ENCODE measurements at places on chromosomes 1 and 21. TPM values are rescaled to one million over a fixed set of nuclear protein-coding genes. Genes with fewer than 3 reads are reported as not detected.

ETV3L gene
- not detected for total RNA-seq

OPRD1 gene
- not detected for total RNA-seq

CYP4A11 gene
- total RNA-seq, result not detected

RGS8 gene
- total RNA-seq, result not detected

CAPN9 gene
- total RNA-seq, result not detected

KRTAP19-3 gene
- total RNA-seq, result not detected

LCE1F gene
- not detected for total RNA-seq

CFHR4 gene
- total RNA-seq, result not detected

LCE2C gene
- not detected for total RNA-seq

INKA2 gene
- total RNA-seq, result 0.36 TPM

NBPF10 gene
- 1.9 TPM for total RNA-seq

DDX20 gene
- total RNA-seq, result 35.9 TPM

LRRC53 gene
- not detected for total RNA-seq

TIE1 gene
- total RNA-seq, result not detected

CNKSR1 gene
- total RNA-seq, result 2.0 TPM

Data from CD8-positive, alpha-beta T cell (primary cell).